ENCODE measurements at places on chromosomes 3 and 15.

DNA sequence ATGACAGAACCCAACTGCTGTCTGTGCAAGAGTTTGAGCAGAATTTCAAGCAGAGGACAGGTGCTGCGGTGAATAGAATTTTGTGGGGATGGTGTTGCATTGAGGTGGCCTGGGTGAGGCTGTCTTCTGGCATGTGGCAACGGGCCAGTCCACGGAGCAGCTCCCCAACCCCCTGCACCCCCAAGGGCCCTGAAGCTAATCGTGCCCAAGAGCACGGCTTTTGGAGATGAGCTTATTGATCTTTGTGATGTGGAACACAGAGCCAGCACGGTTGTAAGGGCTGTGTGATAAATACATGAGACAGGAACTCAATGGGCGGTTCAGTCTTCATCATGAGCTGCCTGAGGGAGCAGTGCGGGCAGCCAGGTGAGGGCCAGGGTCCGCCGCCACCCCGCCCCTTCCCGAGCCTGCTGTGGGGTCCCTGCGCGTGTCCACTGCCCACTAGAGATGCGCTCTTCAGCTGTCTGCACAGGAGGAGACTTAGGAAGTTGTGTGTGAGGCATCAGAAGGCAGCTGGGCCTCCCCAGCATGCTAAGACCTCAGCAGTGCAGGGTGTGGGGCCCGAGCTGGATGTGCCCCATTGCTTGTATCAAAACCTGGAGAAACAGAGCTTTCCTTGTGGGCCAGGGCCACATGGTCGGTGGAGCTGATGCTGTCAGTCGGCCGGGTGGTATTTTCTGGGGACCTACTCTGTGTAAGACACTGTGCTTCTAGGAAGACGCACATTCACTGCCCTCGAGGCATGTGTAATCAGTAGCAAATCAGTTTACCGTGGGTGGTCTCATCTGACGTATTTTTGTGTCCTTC lies 90.5 kb downstream of the CHRNA7 start:
- no peak for DNase-seq

GRCh38 chr15:66772604-66773128 lies 70.6 kb downstream of the SMAD6 start:
- no peak for DNase-seq

- no peak for DNase-seq
Observed at GRCh38 chr3:54969652-54970051, 41.8 kb upstream of the LRTM1 start.

DNA sequence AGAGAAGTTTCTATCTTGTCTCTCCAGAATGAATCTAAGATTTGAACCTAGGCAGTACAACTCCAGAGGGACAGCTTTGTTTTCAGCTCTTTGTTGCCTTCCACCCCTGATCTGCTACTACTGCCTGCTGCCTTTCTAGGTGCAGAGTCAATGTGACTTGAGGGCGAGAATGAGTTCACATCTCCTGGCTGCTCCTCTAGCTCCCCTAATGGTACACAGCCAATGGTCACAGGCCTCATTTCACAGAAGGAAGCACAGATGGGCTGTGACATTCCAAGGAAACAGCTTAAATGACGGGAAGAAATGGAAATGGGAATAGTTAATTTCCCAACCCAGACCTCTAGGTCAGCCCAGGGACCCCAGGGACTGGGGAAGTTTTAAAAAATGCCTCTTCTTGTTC lies 32.4 kb downstream of the FAM43A start:
- no peak for DNase-seq

DNA sequence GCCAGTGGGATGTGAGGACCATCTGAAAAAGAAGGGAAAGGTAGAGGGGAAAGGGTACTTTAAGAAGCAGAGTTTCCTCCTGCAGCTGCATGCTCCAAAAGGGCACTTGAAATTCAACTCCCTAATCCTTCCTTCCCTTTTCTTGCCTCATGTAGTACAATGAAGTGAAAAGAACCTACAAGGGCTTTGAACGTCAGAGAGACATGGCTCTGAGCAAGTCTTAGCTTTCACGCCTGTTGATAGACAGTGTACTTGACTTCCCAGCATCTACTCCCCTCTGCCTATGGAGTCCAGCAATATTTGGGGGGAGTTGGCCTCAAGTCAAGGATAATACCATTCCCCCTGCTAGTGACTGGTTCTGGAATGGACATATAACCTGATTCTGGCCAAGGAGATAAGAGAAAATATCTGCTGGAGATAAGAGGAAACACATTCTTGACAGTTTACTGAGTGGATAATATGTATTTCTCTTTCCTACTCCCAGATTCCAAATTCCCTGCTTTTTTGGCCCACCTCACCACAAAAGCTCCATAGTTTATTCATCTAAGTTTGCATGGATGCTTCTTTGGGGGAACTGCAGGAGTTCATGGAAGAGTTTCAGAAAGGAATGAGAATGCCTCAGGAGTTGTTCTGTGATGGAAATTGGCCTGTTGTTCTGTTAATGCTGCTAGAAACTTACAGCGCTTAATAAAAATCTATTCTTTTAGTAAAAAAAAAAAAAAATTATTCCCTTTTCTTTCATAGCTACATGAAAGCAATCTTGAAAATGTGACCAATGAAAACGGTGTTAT lies 193.0 kb upstream of the TPM1 start:
- no peak for DNase-seq

- no peak for DNase-seq
Observed at GRCh38 chr3:12148183-12148940, 10.3 kb downstream of the TIMP4 start.

GRCh38 chr3:127092776-127093175 lies 100.2 kb upstream of the PRR23E start:
- no peak for DNase-seq

- DNase-seq, result no peak
Observed at GRCh38 chr3:131713416-131714123, 210.8 kb upstream of the MRPL3 start.

DNA sequence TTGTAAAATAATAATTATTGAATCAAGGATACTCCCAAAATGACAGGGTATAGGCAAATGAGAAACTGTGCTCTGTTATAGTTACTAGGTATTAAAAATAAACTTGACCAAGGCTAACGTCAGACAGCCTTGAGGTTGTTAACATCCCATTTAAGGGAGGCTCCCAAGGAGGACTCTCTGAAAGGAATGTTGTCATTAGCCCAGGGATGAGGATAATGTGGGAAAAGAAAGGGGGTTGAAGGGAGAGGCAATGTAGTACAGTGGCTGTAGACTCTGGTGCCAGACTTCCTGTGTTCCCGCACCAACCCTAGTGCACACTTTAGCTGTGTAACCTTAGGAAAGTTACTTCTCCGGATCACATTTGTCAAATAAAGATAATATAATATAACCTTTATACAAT lies 47.0 kb upstream of the RARB start:
- no peak for DNase-seq

DNA sequence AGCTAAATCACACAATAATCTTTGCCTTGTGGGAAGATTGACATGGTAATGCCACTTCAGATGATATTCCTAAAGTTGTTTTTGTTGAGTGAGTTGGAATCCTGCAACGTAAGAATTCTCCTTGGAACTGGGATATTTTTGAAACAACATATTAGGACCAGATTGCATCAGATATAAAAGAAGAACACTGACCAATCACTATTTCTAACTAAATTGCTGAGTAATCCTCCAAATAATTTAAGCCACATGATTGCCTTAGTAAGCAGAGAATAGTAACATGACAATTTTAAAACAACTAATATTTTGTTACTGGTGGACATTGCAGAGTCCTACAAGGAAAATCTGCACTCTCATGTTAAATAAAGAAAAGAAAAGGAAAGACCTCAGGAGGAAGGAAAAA lies 353.9 kb upstream of the LMCD1 start:
- DNase-seq, result no peak

DNA sequence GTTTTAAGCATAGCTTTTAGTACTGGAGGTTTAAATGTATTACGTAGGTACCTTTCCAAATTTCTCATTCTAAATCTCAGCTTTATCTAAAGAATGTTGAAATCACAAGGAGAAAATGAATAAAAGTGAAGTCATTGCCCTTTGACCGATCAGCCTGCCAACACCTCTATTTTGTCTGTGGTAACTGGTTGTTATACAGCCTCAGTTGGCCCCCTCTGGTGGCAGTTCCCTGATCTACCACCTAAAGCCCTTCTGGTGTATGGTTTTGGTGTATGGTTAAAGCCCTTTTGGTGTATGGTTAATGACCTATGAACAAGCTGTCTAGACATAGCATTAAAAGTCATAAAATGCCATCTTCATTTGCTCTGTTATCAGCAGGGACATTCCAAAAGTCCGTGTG lies 378.2 kb upstream of the AZI2 start:
- no peak for DNase-seq

DNA sequence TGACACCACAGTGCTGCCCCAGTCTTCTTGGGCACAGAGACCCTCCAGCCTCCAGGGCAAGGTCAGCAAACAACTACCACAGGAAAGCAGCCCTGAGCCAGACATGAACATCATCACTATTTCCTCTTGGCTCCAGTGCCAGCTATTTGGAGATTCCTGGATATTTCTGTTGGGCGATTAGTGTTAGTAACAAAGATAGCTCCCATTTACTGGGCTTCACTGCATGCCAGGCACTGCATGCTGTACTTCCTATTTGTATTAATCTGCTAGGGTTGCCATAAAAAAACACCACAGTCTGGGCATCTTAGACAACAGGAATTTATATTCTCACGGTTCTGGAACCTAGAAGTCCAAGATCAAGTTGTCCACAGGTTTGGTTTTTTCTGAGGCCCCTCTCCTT lies 255.1 kb upstream of the STT3B start:
- DNase-seq, result no peak
